ENCODE measurements at places on chromosomes 6 and 20. TPM values are rescaled to one million over a fixed set of nuclear protein-coding genes. Genes with fewer than 3 reads are reported as not detected.

- DNase-seq, result no peak
Measured at GRCh38 chr20:13870170-13870748, 85.4 kb downstream of the NDUFAF5 start.

The SLC2A10 gene
- total RNA-seq, result 0.79 TPM

The THBD gene
- total RNA-seq, result 2.1 TPM

DNA sequence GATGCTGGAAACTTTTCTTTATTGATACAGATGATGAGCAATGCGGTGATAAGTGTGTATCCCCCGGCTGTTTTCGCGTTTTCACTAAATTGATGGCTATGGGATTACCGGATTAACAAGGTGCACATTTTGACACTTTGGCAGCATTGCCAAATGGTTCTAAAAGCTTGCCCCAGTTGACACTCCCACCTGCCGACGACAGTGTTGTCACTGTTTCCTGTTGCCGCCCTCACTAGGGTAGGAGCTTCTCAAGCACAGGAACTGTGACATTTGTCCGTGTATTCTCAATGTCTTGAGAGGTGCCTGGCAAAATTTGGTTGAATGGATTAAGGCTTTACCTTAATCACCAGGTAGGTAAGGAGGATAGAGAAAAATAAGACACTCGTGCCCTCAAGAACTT, 9.8 kb upstream of the MAPK13 start:
- DNase-seq, result peak; percentile 65

The COL12A1 gene
- total RNA-seq, result 0.25 TPM

DNA sequence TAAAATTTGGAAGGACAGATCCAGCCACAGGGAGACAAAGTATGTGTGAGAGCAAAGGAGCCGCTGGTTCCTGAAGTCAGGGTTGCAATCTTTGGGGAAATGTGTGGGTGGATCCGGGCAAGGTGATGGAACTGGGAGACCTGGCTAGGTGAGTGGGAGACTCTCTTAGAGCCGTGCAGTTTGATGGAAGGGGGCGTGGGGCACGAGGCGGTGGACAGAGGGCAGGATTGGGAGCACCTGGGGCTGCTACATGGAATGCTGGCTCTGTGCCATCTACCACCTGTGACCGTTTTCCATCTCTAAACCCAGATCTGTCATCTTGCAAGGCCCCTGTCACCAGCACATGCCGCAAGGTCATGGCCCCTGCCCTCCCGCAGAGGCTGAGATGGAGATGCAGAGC, 268.4 kb downstream of the SMOC2 start:
- no peak for DNase-seq

- DNase-seq, result no peak
Measured at GRCh38 chr6:22550971-22551670, 18.2 kb upstream of the HDGFL1 start.

The TDRD6 gene
- total RNA-seq, result not detected

The RAET1L gene
- not detected for total RNA-seq

GRCh38 chr6:45697605-45698004, 318.1 kb downstream of the CLIC5 start:
- no peak for DNase-seq

The CTSZ gene
- 42.3 TPM for total RNA-seq

DNA sequence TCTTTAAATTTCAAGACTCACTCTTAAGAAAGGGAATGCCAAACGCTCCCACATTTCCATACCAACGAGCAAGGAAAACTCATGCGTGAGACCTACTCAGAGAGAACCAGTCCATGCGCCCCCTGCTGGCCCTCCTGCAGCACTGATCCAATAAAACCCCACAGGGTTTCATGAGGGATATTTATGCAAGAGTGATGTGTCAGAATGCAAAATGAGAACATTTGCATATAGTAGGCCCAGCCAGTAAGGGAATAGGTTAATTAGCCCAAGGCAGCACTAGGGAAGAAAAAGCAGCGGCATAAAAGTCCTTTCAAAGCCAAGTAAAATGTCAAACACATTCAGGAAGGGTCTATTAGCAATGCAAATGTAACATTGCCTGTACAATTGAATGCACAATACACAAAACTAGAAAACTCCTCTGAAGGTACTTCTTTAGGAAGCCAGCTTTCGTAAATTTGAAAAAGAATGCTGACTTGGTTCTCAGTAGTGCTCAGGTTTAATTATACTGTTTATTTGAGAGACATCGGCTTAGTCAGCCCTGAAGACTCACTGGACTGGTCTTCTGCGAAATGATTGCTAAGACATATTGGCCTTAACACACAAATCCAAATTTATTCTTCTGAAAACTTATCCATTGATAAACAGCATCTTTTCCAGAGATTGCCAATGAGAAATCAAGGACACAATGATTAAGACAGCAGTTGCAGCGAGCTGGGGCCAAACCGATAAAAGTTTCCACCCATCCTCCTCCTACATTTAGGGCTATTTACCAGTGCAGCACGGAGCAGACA, 93.2 kb downstream of the GMPR start:
- DNase-seq, result peak; percentile 84

DNA sequence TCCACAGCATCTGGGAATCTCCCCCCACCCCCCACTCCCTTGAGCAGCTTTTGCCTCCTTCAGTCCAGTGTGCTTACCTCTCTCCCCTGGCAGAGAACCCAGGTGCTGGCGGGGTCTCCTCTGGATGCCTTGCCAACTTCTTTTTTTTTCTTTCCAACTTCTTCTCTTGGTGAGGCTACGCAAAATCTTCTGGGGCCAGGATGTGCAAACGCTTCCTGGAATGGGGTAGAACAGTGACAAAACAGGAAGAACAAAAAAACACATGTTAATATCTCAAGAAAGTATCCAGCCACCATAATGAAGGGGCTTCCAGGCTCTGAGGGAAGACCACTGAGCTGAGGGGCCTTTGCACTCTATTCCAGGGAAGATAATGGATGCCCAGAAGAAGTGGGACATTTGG, 53.9 kb upstream of the DDR1 start:
- peak; percentile 56 for DNase-seq

GRCh38 chr6:113823916-113824315, 33.2 kb upstream of the MARCKS start:
- DNase-seq, result no peak

The FAM217A gene
- total RNA-seq, result not detected

The GNRH2 gene
- 0.68 TPM for total RNA-seq

- no peak for DNase-seq
Measured at GRCh38 chr6:105111871-105112270, 67.9 kb downstream of the POPDC3 start.

The LHFPL5 gene
- total RNA-seq, result not detected

The PAX1 gene
- not detected for total RNA-seq

DNA sequence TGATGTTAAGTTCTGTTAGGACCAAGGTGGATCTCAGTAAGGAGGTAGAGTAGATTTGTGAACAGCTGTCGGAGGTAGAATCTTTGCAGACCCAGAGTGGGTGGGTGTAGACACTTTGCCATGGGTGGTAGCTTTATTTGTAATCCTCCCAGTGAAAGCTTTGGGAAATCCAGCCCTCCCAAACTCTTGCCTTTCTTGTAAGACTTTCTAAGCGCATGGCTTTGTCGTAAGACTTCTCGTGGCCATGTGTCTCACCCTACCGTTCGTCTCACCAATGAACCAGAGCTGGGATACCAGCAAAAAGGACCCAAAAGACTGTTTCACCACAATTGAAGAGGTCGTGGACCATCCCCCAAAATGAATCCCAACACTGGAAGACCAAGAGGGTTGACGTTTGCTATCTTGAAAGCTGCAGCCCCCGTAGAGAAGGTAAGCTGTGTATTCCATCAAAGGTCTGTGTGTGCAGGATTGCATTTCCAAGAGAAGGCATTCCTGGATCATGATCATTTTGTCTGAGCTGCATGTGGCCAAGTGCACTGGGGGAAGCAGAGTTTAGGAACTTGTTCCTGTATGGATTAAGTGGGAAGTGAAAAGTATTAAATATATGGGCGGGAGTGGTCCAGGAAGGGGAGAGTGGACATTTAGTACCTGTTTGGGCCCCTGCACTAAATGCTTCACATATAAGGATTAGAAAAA, 5.8 kb upstream of the TMEM14A start:
- DNase-seq, result no peak

DNA sequence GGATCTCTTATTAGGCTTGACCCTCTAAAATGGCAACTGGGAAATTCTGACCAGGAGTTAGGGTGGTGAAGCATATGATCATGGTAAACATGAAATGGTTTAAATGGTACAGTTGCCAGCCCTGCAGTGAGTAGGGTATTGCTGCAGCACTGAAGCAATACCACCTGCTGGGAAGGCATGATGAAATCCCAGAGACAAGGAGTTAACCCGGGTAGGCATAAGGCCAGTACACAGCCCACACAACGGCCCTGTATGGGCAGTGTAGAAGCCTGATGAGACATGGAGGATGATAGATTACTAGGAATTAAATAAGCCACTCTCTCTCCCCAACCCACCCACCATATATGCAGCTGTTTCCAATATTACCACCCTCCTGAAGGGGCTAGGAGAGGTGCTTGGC, 197.4 kb upstream of the MOCS1 start:
- DNase-seq, result no peak

DNA sequence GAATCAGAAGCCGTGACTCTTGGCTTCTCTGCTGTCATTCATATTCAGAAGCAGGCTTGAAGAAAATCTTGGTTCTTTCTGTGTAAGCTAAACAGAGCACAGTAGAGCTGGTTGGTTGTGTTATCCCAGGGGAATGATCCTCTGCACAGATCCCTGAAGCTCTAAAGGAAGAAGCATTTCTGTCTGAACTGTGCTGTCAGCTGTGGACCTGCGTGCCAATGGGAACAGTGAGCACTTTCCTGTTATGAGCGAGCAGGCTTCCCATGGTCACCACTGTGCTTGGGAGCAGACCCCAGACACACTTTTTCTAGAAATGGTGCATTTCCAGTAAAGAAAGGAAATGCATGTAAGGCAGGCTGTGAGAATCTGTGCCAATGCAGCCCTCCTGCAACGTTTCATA, 490.2 kb downstream of the EPM2A start:
- no peak for DNase-seq

DNA sequence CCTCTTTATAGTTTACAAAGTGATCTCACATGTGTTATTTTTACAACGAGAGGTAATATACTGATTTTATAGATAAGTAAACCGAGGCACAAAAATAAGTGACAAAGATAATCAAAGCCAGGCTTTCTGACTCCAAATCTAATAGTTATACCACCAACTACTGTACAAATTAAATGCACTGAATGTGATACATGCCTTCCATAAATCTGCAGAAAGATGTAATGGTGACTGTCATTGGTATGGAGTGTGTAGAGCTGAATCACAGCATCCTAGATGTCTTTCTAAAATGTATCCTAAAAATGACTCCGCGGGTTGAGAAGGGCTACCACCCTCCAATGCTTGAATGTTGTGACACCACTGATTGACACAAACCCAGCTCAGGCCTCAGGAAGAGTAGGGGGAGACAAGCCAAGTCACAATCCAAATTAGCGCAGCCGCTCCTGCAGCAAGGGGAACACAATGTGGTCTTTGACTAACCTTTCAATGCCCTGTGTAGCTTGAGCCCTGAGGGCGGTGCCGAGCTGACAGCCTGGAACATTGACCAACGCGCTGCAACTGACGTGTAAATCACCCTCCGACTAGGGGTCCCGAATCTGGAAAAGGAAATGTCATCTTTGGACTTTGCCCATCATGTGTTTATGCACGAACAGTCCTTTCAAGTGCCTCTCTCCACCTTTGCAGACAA, 136.8 kb downstream of the OLIG3 start:
- no peak for DNase-seq

- DNase-seq, result peak; percentile 85
Measured at GRCh38 chr6:13427801-13428582, 59.4 kb downstream of the GFOD1 start.

The MUC22 gene
- not detected for total RNA-seq

The PRDM1 gene
- 180 TPM for total RNA-seq

DNA sequence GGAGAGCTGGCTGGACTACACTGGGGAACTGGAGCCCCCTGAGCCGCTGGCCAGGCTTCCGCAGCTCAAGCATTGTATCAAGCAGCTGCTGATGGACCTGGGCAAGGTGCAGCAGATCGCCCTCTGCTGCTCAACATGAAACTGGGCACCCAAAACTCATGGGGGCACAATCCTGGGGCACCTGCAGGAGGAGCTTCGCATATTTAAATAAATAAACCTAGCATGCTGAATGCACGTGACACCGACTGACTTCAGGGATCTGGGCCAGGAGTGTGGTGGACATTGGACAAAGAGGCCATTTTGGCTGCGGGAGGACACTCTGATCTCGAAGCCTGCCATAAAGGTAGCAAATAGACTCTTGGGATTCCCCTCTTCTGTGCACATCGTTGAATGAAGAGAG, 6.8 kb downstream of the SCAND1 start:
- DNase-seq, result no peak

Data from natural killer cell (primary cell).